ENCODE measurements at places on chromosomes 3 and 15.

DNA sequence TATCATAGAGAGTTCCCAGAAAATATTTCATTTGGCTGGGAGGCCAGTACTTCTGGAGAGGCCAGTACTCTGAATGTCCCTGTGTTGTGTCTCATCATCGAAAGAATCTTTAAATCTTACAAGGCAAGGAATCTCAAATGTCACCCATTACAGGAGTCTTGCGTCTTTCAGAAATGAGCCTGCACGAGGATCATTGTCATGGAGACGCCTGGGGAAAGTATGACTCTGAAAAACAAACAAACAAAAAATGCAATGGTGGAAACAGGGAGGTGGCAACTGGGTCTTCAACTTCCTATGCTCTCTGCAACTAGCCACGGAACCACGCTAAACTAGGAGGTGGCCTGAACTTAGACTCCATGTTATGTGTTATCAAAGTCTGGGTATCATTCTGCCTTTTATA, 804.6 kb downstream of the EPHA3 start:
- DNase-seq: no peak

GRCh38 chr3:7305561-7305960, 444.6 kb downstream of the GRM7 start:
- DNase-seq: no peak

- DNase-seq: no peak
Measured at GRCh38 chr15:36893276-36893675, 207.1 kb downstream of the MEIS2 start.

DNA sequence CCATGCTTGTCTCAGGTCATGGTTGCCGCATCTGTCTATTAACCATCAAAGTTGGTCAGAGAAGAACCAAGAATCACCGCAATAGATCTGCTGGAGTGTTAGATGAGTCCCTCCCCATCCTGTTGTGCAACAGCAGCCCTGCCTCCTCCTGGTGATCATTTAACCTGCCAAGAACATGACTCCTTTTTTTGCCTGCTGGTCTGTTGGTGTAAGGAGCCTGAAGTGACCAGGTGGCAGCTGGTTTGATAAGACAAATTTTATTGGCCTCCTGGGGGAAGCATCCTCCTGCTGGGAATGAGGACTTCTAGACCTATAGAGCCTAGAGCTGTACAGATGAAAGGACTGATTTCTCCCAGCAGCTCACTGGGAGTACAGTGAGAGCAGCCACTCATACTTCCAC, 43.5 kb upstream of the RAF1 start:
- DNase-seq: no peak

GRCh38 chr3:4776980-4777581, 202.2 kb upstream of the BHLHE40 start:
- no peak for DNase-seq

DNA sequence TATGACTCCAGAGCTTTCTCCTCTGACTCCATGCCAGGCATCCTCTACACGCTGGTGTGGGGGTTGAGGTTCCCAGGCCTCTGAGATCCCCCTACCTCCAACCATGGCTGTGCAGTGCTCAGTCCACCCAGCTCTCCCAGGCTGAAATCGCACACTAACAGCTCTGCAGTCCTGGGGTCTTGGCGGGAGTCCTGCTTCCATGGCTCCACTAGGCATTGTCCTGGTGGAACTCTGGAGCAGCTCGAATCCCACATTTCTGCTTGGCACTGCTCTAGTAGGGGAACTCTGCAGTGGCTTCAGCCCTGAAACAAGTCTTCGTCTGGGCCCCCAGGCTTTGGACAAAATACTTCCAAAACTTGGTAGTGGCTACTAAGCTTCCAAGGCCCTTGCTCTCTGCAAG, 50.7 kb downstream of the ROPN1B start:
- DNase-seq: no peak

DNA sequence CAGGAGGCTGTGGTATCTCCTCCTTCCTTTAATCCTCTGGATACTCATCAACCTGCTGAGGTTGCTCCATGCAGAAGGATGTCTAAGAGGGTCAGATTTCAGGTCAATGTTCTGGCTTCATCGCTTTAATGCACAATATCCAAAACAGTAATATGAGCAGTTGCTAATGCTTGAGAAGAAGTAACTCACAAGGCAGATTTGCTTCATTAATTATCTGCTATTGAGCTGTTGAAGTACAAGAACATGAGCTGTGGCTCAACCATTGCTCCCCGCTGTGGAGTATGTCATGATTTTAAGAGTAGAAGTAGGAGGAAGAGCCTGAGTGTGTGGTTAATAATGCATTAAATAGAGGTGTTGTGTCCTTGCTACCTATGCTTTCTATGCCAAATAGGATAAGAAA, 1412.9 kb upstream of the ALCAM start:
- no peak for DNase-seq

DNA sequence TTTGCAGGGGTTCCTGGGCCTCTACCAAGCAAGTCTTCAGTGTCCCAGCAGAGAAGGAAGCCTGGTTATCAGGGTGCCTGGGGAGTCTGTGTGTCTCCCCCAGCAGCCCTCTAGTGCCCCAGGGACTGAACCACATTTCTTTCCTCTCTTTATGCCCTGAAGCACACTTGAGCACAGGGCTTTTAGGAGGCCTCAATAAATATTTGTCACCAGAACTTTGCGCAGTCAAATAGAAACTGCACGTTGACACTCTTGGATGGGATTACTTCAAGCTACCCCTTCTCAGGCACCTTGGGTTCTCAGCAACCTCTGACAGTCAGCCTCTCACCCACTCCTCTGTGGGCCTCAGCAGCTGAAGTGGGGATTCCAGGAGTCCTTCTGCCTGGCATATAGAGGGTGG, 226.6 kb upstream of the HES1 start:
- DNase-seq: no peak

GRCh38 chr3:169389211-169389924, 274.1 kb downstream of the MECOM start:
- no peak for DNase-seq

GRCh38 chr3:105401691-105402149, 35.0 kb downstream of the ALCAM start:
- no peak for DNase-seq

DNA sequence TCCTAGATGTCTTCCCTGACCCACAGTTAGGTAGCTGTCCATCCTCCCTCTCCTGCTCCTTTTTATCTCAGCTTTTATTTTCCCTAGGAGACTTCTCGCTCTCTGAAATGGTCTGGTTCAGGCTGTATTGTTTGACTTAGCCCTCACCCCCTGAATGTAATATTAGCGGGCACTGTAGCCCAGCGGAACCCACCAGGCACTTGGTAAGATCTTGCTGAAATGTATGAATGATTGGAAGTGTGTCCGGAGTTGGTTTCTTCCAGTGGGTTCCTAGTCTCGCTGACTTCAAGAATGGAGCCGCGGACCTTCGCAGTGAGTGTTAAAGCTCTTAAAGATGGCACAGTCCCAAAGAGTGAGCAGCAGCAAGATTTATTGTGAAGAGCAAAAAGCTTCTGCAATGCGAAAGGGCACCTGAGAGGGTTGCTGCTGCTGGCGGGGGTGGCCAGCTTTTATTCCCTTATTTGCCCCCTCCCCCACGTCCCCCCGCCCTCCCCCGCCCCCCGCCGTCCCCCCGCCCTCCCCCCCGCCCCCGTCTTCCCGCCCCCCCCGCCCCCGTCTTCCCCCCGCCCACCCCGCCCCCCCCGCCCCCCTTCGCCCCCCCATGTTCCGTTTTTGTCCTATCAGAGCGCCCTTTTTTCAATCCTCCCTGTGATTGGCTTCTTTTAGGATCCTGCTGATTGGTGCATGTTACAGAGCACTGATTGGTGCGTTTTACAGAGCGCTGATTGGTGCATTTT, 694 bp upstream of the EEFSEC start:
- DNase-seq: no peak

DNA sequence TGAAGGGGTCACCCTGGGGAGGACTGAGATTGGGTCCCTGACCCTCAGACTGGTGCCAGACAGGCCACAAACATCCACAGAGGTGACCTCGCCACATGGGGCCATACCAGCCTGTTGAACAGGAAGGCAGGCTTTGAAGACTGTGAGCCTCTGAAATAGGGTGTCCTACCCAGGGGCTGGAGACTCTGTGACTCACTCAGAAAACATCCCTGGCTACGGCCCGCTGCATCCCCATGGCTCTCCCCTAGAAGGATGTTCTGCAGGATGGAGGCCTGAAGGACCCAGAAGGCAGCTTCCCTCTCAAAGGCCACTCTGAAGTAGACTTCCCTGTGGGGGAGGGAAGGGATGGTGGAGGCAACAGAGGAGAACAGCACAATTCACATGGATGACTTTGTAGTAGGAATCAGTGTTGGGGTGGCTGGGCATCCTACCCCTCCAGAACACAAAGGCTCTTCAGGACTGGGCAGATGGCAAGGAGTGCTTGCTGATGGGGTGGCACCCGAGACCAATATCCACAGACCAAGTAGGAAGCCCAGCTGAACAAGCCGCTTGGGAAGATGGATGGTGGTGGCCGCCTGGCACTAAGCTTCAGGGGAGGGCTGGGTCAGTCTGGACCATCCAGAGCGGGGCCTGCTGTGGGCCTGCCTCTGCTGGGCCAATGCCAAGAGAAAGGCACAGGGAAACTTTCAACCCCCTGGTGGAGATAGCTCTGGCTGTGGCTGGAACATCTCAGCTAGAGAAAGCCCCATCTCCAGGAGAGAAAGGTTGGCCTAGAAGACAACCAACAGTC, 37.6 kb upstream of the DUSP7 start:
- no peak for DNase-seq

DNA sequence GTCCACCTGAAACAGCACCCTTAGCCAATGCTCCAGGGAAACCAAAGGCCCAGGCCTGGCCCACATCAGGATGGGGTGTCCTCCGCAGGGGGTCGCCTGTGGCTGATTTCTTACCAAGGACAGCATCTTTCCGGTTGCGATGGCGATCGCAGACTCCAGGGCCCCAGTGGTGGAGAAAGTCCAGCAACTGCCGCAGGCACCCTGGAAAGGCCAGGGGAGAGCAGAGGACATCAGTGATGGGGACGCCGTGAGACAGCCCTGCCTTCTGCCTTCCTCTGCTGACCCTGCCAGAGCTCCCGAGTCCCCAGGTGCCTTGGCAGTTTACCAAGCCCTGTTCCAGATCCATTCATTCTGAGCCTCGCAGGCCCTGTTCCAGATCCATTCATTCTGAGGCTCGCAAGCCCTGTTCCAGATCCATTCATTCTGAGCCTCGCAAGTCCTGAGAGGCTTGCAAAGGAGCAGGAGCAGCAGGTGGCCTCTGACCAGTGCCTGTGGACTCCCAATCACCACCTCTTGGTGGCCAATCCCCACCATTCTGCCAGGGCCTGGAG, 12.5 kb downstream of the CTSH start:
- DNase-seq: no peak

GRCh38 chr15:92812271-92812670, 87.9 kb upstream of the CHD2 start:
- DNase-seq: no peak

DNA sequence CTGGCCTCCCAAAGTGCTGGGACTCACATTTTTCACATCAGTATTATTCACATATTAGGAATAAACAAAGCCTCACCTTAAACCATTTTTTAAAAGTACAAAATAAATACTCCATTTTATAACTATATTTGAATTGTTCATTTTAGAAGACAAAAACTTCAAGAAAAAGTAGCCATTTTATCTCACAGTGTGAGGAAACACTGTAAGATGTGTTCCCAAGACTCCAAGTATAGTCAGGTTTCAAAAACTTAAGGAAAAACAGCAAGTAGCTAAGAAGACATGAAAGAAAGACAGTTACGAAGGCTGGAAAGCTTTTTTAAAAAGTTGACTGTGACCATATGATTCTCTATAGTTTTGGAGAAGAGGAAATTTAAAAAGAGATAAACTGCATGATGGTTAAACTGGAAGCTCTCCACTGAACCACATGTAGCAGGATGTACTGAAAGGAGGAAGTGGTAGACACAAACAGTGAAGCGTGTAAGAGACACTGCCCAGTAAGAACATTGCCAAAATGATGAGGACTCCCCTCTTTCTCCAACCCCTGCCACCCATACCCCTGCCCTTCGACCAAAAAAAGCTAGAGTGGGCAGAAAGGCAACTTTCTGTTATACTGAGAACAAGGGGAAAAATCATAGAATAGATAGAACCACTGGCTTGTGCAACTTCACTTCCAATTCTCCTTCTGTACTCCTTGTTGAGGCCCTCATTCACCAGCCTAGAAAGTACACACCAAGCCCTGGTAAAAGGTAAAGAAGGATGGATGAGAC, 6.2 kb upstream of the TMF1 start:
- no peak for DNase-seq

Measured in heart right ventricle (tissue), 16 donors.